Keratinocyte (primary cell): ENCODE measurements at places on chromosomes 16 and 17.

DNA sequence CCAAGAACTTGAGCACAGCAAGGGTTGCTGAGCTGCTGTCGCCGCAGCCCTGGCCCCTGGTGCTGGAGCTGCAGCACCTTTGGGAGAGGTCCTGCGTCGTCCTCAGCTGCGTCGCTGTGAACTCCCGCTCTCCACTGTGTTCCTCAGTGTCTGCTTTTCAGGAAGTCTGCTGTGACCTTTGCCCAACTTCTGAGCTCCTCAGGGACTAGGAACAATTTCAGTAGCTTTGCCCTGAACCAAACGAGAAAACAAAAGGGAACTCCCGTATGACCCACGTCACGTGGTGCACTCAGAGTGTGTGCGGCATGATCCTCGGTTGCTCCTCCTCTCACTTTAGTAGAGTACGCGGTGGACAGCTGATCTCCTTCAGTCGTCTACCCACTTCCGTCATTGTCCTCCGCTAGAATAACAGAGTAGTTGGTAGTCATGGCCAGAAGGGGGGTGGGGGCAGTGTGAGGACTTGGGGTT, 44.2 kb downstream of the WDR45B start:
- no peak for DNase-seq

DNA sequence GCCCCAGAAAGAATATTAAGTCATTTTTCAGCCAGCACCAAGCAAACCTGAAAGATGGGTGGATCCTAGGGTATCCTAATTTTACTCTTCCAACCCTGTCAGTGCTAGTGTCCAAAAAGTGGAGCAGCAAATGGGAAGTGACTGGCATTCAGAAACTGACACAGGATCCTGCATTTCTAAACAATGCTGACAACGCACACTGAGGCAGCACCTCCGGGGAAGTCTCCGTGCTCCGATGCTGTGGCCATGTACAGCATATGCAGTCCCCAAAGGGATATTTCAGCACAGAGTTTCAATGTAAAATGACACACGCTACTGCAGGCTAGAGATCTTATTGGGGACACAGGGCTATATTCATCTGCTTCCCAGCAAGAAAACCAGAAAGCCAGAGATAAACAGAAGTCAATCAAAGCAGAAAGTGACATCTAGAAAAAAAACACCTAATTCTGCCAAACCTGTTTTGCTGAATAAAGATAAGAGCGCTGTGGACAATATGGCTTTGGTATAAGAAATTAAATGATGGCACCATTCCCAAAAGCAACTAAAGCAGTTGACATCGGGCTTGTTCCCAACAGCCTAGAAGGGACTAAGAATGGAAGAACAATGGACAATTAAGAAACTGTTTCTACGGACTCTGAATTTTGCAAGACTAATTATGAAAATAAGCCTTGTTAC, 17.3 kb downstream of the XYLT1 start:
- no peak for DNase-seq

- DNase-seq, result no peak
Observed at GRCh38 chr17:78882540-78883088, 20.4 kb downstream of the CEP295NL start.

- DNase-seq, result no peak
Observed at GRCh38 chr17:951325-952132, 28.0 kb downstream of the NXN start.

DNA sequence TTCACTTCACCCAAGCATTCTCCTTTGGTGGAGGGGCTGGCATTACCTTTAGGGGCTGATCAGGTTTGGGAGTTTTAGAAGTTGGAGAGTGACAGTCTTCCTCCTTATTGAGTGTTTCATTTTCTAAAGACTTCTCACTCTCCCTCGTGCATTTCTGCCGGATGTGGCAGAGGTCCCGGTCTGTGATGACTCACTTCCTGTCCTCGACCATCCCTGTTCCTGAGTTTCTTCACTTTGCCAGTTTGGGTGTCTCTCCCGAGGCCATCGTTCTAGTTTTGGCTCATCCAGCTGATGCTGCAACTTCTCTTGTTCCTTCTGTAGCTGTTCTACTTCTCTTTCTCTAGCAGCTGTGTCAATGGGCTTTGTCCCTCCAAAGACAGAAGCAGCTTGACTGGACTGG, 104.3 kb downstream of the PHKB start:
- no peak for DNase-seq
